ENCODE measurements at places on chromosomes 7 and 10. TPM values are rescaled to one million over a fixed set of nuclear protein-coding genes. Genes with fewer than 3 reads are reported as not detected.

Gene METTL27
- total RNA-seq: not detected

Gene MRPS17
- total RNA-seq: 20.0 TPM

Gene ADIRF
- total RNA-seq: 72.5 TPM

Gene LIMK1
- total RNA-seq: 11.9 TPM

Gene SNX8
- 8.4 TPM for total RNA-seq

Gene ANLN
- total RNA-seq: 8.2 TPM

Gene RAPGEF5
- 7.5 TPM for total RNA-seq

Gene PSD
- total RNA-seq: 0.43 TPM

Gene SAP25
- not detected for total RNA-seq
